ENCODE measurements at places on chromosomes 2 and 18.

DNA sequence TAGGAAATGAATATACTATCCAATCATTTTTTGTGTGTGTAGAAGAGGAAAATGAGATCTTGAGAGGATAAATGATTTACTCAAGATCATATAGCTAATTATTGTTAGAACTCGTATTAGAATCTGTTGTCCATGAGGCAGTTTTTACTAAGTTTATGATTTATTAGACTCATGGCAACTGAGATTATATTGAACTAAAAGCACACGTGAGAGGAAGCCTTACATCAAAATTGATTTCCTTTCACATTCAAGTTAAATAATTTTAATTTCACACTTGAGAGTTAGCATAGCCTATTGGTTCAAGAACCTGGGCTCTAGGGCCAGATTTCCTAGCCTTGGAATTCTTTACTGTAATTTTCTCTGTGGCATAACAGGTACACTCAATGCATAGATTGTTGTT, 552.3 kb downstream of the ERBB4 start:
- DNase-seq = no peak

GRCh38 chr2:234595829-234596228, 98.9 kb upstream of the ARL4C start:
- DNase-seq = no peak

- no peak for DNase-seq
Measured at GRCh38 chr2:191434072-191434471, 188.9 kb downstream of the MYO1B start.

GRCh38 chr18:7730682-7731081, 163.6 kb downstream of the PTPRM start:
- DNase-seq = no peak

GRCh38 chr2:238466243-238466756, 39.6 kb downstream of the ASB1 start:
- peak; percentile 5 for DNase-seq

GRCh38 chr2:228268301-228268700, 86.8 kb upstream of the SPHKAP start:
- DNase-seq = no peak

Measured in NCI-H2029 treated with DMSO at 0.1 percent for 48 hours (cell line).